Stimulated activated CD4-positive, alpha-beta T cell treated with anti-CD3 and anti-CD28 coated beads, Interleukin-1b, Interleukin-23, amount 100 ng/mL, for 1 hour (primary cell): ENCODE measurements at places on chromosomes 1 and 21.

DNA sequence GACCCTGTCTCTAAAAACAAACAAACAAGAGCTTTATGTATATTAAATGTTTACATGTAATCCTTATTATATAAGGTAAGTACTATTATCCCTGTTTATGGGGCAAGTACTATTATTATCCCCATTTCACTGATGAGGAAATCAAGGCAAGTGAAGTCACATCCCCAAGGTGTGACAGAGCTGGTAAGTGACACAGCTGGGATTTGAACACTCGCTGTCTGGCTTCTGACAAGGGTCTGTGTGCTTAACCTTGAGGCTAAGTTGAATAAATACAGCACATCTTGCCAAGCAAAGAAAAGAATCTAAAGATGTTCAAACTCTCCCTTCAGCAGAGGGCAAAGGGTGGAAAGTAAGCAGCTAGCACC is 167.9 kb upstream of the IRF2BP2 start:
- no peak for DNase-seq

DNA sequence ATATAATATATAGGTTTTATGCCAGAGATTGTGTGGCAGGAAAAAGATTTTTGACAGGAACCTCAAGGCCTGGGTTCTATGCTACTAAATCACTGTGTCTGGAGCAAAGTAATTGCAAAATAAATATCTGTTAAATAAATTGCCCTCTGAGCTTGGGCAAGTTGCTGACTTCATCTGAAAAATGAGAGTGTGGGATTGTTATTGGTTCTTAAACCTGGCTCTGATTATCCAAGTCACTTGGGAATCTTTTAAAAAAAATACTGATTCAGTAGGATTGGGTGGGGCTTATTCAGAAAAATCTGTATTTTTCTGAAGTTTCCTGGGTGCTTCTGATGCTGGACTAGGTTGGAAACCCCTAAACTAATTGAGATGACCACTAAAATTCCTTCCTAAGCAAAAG is 174.1 kb upstream of the SGIP1 start:
- DNase-seq = no peak

DNA sequence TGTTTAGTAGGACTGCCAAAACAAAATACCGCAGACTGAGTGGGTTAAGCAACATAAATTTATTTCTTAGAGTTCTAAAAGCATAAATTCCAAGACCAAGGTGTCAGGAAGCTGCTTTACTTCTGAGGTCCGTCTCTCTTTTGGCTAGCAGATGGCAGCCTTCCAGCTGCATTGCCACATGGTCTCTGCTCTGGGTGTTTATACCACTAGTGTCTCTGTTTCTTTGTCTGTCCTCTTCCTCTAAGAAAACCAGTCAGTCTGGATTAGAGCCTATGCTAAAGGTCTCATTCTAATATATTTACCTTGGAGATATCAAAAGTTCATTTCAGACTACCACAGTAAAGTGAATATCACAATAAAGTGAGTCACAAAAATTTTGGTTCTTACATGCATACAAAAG is 519.8 kb downstream of the COL11A1 start:
- no peak for DNase-seq

GRCh38 chr1:113858418-113858817 is 13.1 kb downstream of the PTPN22 start:
- no peak for DNase-seq

DNA sequence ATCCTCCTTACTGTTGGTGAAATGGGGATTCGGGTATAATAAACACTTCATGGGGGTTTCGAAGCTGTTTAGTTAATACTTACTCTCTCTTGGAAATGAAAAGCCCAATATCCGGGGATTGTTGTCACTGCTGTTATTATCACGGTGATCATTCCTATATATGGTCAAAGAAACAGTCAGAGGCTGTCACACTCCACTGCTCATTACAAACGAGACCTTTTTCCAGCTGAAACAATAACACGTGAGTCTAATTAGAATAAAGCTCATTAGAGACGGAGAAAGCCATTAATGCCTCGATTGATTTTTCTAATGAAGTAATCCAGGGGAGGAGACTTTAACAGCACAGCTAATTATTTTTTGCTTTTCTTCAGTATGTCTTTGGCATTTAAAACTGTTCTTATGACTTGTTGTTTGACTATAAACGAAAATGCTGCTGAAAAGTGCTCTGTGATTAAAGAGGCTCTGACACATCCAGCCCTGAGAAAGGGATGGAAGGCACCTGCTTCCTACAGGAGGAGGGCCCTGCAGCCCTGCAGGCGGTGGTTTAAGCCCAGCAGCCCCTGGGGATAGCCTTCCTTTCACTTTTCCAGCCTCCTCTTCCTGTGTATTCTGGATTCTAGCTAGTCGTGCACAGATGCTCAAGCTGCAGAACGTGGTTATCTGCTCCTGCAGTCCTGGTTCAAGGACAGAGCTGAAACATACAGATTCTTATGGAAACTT is 143.6 kb downstream of the EDEM3 start:
- DNase-seq = no peak

DNA sequence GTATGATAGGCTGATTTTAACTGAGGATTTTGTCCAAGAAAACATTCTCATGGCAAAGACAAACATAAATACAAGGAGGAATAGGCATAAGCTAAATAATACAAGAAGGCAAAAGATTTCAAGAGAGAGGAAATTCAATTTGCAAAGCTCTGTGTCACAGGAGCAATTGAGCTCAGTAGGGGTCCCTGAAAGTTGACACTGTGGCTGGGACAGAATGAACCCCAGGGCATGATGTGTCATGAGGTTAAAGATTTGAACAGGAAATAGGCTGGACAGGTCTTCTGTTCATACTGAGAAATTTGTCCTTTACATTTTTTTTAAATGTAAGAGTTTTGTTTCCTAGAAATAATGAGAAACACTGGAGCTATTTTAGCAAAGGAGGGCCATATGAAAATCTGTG is 555.4 kb upstream of the NEGR1 start:
- DNase-seq = no peak

GRCh38 chr1:162324396-162324795 is 52.3 kb downstream of the SPATA46 start:
- DNase-seq = no peak

- no peak for DNase-seq
Observed at GRCh38 chr1:185996211-185996610, 262.0 kb downstream of the HMCN1 start.

- DNase-seq = no peak
Observed at GRCh38 chr1:44485934-44486460, 80.9 kb downstream of the RNF220 start.

GRCh38 chr1:215201283-215201682 is 118.7 kb downstream of the KCNK2 start:
- no peak for DNase-seq

DNA sequence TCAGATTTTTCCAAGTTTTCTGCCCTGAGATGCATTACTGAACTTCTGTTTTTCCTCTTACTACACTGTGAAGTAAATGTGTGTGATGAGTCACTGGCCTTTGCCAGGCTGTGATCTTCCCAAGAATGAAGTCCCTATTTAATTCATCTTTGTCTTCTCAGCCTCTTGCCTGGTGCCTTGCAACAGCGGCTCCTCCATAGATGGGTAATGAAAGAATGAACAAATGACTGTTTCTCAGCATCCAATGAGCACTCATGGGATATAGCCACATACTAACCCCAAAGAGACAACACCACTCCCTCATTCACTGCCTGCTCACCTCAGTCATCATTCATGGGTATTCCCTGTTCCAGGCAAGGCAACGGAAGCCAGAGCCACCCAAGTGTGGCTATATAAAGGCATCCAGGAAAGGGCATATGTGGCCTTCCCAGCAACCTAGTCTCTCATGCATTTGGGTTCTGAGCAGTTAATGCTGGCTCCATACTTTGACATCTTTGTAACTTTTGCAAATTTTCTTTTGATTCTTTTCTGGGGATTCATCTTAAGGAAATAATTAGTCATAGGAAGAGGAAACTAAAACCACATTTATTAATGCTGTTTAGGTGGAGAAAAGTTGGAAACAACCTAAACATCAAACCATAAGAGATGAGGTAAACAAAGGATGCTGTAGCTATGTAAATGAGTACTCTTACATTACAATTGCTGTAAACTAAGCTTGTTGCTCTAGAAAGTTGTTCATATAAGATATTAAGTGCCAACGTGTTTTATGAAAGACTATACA is 71.9 kb downstream of the HIVEP3 start:
- DNase-seq = no peak

GRCh38 chr21:24420689-24421088 is 1186.6 kb downstream of the MRPL39 start:
- no peak for DNase-seq

DNA sequence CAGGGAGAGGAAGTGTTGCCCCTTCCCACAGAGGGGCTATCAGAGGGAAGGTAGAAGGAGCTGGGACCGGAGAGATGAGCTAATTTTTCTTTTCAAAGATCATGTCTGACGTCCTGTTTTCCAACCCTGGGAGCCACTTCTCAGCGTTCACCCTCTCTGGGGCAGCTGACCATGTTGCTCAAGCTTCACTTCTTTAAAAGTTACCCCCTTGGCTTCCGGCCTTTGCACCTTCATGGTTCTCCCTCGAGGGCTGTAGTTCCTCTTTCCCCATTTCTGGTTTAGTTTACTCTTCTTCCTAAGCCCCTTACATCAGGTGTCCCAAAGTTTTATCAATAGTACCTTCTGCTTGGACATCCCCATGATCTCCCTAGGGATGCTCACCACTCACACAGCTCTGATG is 23.8 kb upstream of the CSF1 start:
- DNase-seq = no peak

GRCh38 chr21:42235593-42235992 is 16.7 kb downstream of the ABCG1 start:
- no peak for DNase-seq

- DNase-seq = no peak
Observed at GRCh38 chr1:218536296-218536986, 191.3 kb downstream of the TGFB2 start.

GRCh38 chr1:76543495-76543894 is 323.8 kb upstream of the ST6GALNAC5 start:
- DNase-seq = no peak

- no peak for DNase-seq
Observed at GRCh38 chr1:113872219-113872935, 865 bp upstream of the PTPN22 start.

- no peak for DNase-seq
Observed at GRCh38 chr1:91635763-91636162, 135.1 kb downstream of the CDC7 start.

DNA sequence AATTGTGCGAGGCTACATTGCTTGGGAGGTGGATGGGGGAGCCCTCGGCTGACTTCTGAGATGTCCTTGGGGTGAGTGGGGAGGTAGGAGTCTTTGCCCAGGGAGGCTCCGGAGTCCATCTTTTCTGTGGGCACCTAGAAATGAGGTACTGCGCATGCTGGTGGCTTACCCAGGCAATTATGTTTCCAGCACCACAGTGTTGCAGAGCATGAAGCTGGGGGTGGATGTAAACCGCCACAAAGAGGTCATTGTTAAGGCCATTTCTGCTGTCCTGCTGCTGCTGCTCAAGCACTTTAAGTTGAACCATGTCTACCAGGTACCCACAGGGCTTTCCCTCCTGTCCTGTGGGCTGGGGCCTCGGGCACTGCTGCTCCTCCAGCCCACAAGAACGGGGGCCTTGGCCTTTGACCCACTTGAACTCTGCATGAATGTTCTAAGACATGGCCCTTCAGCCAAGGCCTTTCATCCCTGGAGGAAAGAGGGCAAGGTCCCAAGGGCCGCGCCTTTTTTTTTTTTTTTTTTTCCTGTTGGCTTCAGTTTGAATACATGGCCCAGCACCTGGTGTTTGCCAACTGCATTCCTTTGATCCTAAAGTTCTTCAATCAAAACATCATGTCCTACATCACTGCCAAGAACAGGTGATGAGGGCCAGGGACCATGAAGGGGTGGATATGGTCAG is 14.6 kb downstream of the STRIP1 start:
- DNase-seq = no peak

- DNase-seq = no peak
Observed at GRCh38 chr1:223353939-223354338, 10.0 kb downstream of the SUSD4 start.

DNA sequence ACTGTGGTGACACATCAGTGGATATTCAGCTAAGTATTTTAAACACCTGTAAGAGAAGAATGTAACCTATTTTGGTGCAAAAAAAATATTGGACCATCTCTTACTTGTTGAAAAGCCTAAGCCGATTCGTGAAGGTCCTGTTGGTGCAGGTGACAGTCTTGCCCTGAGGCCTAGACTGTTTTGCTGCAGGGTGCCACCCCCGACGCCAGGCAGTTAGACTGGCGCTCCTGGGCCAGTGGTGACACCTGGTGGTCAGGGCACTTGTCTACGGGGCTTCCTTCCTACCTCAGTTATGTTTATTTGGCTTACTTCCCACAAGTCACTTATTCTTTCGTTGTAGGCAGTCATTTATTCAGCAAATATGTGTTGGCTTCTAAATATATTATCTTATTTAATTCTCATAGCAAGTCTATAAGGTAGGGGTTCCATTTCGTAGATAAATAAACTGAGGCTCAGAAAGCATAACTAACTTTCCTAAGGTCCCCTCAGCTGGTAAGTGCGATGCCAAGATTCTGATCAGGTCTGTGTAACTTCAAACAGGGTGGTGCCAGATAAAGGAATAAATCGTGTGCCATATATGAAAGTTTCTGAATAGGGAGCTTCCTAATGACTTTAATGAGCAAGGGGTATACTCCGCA is 1.9 kb downstream of the EEIG2 start:
- peak; percentile 62 for DNase-seq

DNA sequence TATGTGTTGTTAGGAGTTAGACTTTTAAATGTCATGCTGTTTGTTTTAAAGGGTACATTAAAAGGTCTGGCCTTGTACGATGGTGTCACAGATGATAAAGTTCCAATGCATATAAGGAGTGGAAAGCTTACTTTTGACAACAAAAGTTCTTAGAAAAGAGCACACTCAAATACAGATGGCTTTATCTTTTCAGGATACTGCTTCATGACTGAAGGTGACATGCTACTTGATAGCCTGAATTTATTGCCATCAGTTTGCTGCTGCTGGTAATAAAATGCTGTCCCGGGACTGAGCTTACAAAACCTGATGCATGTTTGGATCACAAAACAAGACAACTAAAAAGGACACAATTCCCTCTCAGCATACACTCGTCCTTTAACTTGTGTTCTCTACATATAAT is 84.9 kb downstream of the TTC3 start:
- DNase-seq = no peak

- no peak for DNase-seq
Observed at GRCh38 chr21:41360072-41360821, 1.6 kb upstream of the MX2 start.

DNA sequence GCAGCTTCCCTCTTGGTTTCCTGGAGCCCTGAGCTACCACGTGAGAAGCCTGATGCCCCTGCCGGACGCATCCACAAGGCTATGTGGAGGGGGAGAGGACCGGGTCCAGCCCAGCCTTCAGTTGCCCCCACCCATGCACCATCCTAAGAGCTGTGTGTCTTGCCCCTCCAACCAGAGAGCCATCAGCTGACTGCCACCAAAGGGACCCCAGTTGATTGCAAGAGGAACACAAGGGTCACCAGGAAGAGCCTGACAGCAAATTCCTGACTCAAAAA is 81.5 kb downstream of the GLIS1 start:
- DNase-seq = no peak

GRCh38 chr1:110118636-110119396 is 6.6 kb downstream of the UBL4B start:
- DNase-seq = no peak
